ENCODE measurements at places on chromosomes 2 and 18. TPM values are rescaled to one million over a fixed set of nuclear protein-coding genes. Genes with fewer than 3 reads are reported as not detected.
A peak's percentile ranks its signal among the peaks of the same experiment; 100 is the strongest.

DNA sequence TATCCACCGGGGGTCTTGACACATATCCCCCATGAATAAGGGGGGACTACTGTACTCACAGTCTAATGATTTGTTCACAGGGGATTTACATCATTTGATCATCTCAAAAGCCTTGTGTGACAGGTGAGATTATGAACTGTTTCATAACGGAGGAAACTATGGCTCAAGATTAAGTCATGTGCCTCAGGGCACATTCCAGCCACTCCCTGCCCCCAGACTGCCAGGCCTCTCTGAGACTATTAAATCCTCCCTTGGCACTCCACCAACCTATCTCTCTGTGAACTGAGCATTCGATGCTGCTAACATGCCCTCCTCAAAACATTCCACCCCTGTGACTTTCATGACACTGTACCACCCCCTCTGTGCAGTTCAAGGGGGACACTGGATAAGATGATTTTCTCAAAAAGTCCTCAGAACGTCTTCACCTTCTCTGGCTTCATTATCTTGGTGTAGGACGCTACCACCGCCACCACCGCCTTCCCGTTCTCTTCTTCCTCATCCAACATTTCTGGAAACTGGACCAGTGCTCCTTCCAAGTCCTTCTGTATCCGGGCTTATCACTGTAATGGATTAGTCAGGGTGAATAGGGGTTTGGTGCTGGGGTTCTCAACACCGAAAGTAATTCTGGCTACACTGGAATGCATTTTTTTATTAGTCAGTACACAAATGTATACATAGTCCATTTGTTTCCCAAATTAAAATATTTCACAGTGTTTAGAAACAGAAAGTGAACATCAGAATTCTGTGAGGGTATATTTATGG is 169.6 kb downstream of the KCNS3 start:
- DNase-seq: peak; percentile 54

DNA sequence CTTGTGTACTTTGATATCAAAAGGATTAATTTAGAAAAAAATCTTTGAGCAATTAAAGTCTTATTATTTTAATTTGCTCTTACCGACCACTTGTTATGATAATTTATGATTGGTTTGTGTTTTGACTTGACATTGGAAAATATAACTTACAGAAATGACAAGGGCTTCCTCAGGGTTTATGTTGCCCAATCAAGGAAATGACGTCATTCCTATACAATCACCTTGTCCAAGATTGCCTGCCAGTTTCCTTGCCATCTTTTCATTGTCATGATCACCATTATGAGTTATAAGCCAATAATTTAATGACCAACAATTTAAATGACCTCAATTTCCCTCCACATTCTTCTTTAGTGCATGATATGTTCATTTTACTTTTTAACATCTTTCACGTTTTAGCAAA is 351.8 kb upstream of the TMEFF2 start:
- DNase-seq: no peak

DNA sequence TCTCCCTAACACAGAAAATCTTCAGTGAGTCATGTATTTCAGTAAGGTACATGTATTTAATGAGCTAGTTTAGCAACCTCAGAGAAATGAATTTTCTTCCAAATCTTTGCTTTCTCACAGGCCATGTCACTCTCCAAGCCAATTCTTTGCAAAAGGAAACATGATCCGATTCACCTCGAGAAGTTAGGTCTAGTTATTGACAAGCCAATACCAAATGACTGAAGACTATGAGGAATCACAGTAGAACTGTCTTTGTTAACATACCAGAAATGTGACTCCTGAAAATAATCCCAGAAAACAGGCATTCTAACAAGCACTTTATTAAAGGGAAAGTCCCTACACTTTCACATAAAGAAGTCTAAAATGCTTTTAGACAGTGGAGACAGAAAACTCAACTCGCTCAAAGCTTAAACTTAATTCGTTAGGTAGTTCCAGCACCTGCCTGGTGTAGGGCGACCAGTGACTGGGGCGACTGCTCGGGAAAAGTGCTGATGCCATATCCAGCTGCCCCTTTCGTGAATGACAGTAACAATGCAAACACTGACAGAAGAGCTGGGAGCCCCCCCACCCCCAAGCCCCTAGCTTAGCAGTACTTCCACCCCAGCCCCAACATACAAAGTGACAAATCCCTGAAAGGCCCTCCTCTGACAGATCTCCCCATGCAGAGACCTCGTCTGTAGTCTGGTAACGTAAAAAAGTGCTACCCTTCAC is 1.8 kb downstream of the MEMO1 start:
- no peak for DNase-seq

The TCF23 gene
- not detected for total RNA-seq

The VSNL1 gene
- 6.9 TPM for total RNA-seq

All from breast epithelium (tissue), 4 donors.